ENCODE measurements at places on chromosomes 3 and 15.

DNA sequence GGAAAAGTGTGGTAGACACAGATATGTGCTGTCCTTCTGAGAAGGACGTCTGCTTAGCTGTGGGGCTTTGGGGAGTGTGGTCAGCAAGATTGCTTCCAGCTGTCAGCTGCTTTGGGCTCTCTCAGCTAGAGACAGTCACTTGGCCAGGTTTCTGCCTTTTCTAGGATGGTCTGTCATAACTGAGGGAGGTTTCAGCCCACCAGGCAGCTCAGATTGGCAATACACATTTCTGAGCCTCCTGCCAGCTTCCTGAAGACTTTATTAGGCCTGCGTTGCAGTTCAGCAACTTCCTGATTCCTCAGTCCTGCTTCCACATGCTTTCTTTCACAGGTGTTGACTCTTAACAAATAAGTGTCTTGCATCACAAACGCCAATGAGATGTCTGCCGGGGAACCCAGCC, 286.5 kb downstream of the SQOR start:
- no peak for DNase-seq

DNA sequence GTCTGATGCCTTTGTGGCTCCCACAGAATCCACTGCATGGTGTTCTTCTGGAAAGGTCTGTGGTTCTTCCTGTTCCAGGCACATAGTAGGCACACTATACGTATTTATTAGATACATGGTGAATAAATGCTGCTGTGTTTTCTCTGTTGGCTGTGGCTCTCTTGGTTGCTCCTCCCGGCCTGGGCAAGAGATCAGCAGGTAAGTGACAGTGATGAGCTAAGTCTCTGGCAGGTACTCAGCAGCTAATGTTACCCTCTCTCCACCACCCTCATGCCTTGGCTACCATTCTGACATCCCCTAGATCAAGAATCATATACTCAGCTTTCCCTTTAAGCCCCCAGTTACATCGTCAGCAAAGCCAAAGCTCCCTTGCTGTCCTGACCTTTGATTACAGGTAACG, 8.4 kb downstream of the SV2B start:
- no peak for DNase-seq

DNA sequence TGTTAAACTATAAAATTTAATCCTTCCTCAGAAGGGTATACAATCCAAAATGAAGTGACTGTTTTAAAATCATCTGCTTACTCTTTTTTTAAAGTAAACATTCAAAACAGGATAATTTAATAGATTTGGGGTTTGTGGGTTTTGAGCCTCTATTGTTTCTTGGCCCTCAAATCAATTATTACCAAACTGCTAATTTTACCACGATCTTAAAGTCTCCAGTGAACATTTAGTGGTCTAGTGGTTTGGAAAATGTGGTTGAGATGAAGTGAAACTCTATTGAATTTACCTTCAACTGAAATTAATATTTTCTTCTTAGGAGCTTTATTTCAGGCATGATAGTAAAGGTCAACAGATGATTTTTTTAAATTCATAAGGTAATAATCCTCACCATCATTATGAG, 11.2 kb upstream of the ATP11B start:
- DNase-seq, result no peak

GRCh38 chr3:133388696-133389395, 11.0 kb upstream of the BFSP2 start:
- no peak for DNase-seq

GRCh38 chr15:63892794-63893441, 59.2 kb upstream of the HERC1 start:
- DNase-seq, result no peak

DNA sequence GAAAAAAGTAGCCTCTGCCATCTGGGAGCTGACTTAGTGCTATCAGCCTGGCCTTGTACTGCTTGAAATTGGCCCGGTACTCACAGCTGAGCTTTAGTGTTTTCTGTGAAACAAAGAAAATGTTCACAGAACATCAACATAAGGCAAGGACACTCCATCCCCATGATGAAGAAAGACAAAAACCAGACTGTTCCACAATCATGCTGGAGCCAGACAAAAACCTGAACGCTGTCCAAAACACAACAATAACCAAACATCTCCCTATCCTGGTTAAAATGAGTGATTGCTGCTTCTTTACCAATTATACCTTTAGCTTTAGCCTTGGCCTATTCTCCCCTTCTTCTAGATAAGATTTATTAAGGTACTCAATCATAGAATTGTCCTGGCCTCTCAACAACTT, 153.9 kb downstream of the CPNE4 start:
- DNase-seq, result no peak

GRCh38 chr3:28590216-28590615, 241.6 kb upstream of the AZI2 start:
- DNase-seq, result no peak

- DNase-seq, result no peak
Measured at GRCh38 chr3:127714866-127715265, 42.1 kb downstream of the ABTB1 start.

- no peak for DNase-seq
Measured at GRCh38 chr3:123765475-123766128, 118.5 kb downstream of the MYLK start.

DNA sequence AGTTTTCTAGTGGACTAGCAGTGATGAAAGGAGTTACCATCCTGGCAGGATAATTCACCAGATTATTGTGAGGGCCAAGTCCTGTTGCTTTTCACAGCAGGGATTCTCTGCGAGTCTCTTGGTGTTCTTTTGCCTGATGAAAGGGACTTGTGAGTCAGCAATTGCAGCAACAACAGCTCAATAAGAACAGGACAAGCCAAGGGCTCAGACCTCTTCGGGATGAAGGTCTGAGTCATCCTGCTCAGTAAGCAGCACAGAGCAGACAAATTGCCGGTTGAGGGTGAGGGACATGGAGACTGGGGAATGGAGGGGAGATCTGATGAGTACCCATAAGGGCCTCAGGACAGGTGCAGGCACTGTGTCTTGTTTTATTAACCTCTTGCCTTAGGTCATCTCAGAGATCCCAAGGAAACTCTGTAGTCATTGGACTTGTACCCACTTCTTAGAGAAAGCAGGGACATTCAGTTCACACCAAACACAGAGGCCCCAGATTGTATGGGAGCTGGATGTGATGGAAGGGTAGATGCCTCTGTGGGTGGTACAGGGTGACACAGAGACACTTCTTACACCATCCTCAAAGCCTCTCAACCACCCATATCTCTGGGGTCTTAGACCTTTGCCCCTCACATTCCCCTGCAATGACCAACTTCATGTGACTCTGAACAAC, 173.8 kb upstream of the TLE3 start:
- DNase-seq, result no peak

GRCh38 chr15:82051664-82052063, 5.8 kb upstream of the MEX3B start:
- no peak for DNase-seq

- DNase-seq, result no peak
Measured at GRCh38 chr3:45062697-45063070, 36.6 kb downstream of the CLEC3B start.

DNA sequence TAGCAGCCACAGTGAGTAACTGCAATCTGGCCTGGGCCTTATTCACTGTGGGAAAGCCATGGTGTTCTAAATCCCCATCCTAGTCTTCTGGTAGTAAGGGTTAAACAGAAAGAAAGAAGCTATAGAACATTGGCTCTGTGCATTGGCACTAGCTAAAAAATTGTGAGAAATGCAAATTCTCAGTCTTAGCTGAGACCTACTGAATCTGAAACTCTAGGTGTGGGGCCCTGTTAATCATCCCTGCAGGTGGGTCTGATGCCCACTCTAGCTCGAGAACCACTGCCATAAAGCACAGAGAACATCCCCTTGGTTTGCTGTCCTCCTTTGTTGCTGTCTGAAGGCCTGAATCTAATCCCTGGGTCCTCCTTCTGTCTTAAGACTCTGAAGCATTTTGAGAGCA, 59.3 kb downstream of the MEIS2 start:
- DNase-seq, result no peak

GRCh38 chr3:44060164-44060563, 181.5 kb upstream of the TOPAZ1 start:
- DNase-seq, result no peak

DNA sequence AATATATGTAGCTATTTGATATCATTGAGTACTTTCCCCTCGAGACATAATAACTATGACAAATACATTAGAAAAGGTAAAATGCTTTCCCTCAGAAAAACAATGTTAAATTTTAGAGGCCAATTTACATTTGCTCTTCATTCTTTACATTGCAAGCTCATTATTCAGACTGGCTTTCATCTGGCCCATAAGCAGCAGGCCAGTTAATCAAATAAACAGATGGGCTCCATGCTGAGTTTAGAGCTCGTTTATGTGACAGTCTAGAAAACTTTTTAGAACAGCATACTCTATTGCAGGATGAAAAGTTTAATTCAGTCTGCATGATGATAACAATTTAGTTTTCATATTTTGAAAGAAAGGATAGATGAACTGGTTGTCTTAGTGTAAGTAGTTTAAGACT, 150.6 kb downstream of the DUT start:
- no peak for DNase-seq

- no peak for DNase-seq
Measured at GRCh38 chr3:101903451-101903871, 54.1 kb downstream of the NFKBIZ start.

DNA sequence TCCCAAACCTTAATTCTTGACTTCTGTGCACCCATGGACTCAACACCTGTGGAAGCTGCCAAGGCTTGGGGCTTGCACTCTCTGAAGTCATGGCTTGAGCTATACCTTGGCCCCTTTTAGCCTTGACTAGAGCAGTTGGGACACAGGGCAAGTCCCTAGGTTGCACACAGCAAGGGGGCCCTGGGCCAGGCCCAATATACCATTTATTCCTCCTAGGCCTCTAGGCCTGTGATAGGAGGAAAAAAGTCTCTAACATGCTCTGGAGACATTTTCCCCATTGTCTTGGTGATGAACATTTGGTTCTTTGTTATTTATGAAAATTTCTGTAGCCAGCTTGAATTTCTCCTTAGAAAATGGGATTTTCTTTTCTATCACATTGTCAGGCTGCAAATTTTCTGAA, 186.1 kb downstream of the SEMA6D start:
- no peak for DNase-seq

DNA sequence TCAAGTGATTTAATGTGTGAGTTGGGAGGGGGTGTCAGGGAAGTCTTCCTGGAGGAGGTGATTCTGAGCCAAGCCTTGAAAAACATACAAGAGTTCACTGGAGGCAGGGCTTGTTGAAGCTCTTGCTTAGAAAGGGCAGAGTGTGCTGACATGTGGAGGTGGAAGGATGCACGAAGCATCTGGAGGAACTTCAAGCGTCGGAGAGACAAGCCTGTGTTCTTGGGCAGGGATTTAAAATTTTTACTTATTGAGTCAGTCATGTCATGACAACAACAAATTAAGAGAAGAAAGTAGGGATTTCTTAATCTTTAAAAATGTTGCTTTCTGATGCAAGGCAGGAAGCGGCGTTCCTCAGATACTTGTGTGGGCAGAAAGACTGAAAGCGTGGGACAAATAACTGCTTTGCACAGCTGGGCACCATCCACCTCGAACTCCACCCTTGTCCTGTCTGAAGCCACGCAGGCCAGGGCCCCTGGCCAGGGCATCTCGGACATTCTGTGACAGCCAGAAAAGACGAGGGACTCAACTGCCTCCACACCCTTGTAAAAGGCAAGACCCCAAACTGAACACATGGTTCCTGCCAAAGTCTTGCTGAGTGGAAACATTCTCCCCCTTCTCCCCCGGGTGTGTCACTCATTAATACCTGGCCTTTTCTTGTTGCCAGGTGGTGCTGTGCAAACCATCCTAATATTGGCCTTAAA, 6.9 kb upstream of the IL16 start:
- DNase-seq, result no peak

- no peak for DNase-seq
Measured at GRCh38 chr3:56817646-56818045, 15.9 kb upstream of the ARHGEF3 start.

DNA sequence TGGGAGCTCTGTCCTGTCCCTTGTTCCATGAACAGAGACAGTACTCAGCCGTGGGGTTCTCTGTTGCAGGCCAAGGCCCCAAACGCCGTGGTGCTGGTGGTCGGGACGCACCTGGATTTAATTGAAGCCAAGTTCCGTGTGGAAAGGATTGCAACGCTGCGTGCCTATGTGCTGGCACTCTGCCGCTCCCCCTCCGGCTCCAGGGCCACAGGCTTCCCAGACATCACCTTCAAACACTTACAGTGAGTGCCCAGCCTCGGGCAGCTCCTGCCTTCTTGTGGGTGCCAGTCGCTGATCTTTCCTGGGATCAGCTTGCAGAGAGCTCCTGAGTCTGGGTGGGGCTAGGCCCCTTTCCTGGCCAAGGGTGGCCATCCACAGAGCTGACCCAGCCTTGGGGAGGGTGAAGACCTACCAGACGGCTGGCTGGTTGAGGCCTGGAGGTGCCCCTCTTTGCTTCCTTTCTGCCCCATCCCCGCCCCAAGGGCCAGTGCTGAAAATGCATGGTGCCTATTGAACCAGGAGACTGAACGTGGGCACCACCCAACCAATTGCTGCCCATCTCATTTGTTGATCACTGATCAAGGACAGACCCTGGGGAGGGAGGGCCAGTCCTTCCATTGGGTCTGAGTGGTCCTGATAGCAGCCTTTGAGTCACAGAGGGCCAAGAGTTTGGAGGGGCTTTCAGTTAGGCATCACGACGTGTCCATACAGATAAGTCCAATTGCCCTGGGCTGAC, 106.9 kb downstream of the LRRK1 start:
- DNase-seq, result no peak

GRCh38 chr3:143478115-143478693, 358.6 kb downstream of the CHST2 start:
- no peak for DNase-seq

GRCh38 chr15:66594836-66595235, 29.0 kb upstream of the LCTL start:
- DNase-seq, result no peak

DNA sequence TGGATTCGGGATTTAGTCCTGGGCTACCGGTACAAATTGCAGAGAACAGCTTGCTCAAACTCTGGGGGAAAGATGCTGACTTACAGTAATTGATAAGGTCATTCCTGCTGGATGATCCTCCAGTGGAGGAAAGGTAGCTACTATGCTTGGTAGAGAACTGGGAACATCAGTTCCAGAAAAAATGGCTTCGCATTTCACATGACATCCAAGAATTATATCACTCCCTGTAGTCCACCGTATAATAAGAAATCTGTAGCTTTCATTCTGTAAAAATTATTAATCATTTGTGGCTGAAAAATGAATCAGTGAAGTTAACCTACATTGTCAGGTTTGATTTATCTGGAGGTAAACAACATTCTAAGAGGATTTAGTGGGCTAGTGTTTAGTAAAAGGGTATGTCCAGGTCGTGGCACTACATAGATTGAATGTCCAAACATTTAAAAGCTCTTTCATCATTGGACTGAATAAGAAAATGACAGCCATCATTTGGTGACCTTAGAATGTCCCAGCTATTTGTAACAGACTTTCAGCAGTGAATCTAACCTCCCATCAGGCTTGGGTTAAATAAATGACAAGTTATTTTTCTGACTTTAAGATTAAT, 203.2 kb upstream of the TMCO5A start:
- DNase-seq, result no peak

- no peak for DNase-seq
Measured at GRCh38 chr3:99523431-99524127, 114.8 kb upstream of the COL8A1 start.

DNA sequence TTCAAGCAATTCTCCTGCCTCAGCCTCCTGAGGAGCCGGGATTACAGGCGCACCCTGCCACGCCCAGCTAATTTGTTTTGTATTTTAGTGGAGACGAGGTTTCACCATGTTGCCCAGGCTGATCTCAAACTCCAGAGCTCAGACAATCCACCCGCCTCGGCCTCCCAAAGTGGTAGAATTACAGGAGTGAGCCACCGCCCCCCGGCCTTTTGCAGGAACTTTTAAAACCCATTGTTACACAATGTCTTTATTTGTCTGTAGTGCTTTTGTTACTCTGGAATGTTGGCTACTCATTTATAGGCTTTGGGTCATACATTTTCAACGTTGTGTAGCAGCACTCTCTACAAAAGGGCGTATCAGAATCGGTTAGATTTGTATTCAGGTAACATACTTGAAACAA, 499.1 kb downstream of the ROBO2 start:
- no peak for DNase-seq

Data from cortex of kidney (tissue), 1 donor.